Retina (tissue), 1 donor: ENCODE measurements at places on chromosomes 12 and 14.

DNA sequence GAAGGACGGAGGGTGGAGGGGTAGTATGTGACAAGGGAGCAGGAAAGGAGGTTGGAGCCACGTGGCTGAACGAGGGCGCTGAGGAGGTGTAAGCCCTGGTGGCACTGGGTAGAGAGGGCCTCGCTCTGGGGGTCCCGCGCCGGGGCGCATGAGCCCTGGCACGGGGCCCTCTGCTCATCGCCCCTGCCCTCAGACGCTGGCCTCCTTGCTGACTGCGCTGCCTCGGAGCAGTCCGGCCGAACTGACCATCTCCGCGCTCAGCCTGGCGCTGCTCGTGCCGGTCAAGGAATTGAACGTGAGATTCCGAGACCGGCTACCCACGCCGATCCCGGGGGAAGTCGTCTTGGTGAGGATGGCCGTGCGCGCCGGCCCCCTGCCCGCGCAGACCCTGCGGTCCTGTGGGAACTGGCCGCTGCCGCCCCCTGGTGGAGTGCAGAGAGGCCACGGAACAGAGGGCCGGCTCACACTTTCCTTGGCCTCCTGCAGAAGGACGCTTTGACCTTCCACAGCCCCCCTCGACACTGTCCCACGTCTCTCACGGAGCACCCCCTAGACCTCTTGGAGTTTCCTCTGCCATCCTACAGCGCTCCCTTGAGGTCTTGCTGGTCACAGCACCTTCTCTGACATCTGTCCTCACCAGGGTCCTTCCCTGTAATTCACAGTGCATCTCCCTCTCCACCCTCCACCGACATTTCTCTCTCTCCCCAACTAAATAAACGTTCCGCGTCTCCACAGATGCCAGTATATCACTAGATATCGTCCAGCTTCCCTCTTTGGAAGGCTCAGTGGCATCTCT lies 10.5 kb downstream of the ARHGEF25 start:
- DNase-seq = peak; percentile 89

DNA sequence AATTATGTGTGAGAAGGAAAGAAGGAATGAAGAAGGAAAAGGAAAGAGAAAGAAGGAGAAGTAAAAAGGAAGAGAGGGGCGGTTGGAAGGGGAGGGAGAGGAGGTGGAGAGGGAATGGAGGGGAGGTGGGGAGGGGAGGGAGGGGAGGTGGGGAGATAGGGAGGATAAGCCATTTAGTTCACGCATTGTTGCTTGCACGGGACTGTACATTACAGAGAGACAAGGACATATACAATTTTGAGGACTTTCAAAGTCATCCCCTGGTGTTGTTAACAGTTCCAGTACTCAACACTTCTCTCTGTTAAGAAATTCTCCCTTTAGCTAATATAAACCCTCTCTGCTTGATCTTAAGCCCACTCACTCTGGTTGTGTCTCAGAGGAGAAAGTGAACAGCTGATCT lies 312.5 kb downstream of the GRIN2B start:
- DNase-seq = no peak

DNA sequence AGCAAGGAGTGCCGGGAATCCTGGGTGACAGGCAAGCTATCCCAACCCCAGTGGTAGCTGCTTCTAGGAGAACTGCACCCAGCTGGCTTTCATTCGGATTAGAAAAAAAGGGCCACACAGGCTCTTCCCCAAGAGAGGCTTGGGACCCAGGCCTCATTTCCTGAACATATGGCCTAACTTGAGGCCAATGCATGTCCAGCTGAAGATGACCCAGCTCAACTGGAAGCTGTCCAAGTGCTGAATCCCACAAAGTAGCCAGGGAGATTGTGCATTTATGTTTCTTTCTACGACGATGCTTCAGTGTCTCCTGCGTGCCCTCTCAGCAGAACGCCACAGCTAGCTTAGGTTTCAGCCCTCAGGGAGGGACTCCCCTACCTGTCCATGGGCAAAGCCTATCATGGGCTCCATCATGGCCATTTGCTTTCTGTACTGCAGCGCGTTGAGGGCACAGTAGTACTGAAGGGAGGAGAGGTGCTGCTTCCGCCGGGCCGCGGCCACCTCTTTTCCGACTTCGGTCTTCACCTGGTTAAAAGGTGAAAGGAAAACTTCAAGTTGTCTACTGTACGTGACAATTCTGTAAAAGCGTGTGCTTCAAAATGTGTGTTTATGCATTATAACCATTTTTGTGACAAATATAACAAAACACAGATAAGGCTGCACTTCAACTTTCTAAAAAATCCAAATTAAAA lies 29.1 kb downstream of the APPL2 start:
- no peak for DNase-seq

GRCh38 chr14:103273145-103273744 lies 60.8 kb upstream of the EIF5 start:
- DNase-seq = peak; percentile 82
